Adipocyte (in vitro differentiated cells): ENCODE measurements at places on chromosomes 2 and 18.

GRCh38 chr2:157337978-157338377, 12.4 kb upstream of the ERMN start:
- DNase-seq = no peak

DNA sequence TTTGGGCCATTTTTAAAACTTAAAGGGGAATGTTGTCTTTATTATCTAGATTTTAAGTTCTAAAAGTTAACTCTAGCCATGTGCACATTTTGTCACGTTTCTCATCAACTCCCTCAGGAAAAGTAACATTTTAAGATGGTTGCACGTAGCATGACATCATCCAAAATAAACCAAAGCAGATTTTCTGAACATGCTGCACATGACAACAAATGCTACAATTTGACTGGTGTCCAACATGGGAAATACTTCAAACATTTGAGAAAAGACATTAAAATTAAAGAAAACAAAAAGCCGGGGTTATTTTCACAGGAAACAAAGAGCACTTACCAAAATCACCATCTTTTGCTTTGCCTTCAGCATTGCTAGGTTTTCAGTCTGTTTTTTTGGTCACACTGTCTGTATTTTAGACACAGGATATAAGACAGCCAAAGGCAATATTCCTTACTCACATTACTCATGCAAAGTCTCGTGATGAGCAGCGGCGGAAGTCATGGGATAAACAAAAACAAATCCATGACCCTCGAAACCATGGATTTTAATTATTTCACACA, 51.3 kb upstream of the RND3 start:
- DNase-seq = peak; percentile 75

- no peak for DNase-seq
Observed at GRCh38 chr2:239835056-239835455, 190.1 kb downstream of the NDUFA10 start.

DNA sequence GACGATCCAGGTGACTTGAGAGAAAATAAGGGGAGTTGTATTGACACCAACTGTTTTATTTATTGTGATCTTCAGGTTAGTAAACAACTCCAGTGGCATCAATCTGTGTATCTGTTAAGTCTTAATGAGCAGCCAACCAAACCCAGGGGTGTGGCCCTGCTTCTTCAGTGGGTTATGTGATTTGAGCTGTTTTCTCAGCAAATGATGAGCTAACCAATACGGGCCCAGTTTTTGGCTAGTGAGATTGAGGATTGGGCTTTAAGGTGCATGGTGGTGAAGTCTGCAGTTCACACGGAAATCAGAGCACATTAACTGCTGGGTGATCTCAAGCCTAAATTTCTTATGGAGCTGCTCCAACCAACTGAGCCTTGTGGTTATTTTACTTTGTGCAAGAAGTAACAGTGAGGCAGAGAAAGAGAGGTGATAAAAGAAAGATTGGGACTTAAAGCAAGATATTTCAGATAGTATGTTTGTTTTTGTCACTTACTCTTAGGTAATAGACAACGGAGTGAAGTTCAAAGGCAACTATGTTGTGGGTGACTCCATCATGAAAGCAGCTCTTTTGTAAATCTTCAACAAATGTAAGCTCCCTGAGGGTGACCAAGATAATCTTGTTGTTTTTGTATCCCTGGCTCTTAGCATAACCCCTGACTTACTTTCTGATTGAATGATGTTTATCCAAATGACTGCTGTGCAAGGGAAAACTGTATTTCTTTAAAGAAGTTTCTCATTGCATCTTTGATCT, 2.4 kb downstream of the MTCL1 start:
- DNase-seq = peak; percentile 70

DNA sequence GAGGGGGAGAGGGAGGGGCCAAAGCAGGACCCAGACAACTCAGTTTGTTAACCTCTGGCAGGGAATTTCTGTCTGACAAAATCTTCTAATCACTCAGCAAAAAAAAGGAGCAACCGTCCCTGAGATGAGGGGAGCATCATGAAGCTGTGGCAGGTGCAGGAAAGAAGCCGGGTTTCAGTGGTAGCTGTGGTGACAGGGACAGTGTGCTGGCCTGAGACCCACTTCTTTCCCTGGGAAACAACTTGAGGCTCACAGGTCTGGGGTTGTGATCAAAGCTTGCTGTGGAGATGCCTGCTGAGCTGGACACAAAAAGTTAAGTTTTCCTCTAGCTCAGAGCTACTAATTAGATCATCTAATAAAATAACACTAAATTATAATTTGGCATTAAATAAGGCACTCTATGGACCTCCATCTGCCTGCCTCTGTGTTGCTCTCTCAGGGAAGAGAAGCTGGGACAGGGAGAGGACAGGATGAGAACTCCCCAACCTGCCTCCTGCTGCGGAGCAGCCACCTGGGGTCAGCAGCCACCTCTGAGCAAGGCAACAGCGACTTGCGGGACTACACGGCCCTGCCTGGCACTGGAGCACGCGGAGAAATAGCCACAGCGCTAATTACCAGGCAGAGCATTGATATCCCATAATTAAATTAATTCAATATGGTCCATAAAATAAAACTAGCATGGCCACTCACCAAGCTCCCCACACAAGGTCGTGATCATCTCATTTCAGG, 104.6 kb upstream of the TEX51 start:
- no peak for DNase-seq

DNA sequence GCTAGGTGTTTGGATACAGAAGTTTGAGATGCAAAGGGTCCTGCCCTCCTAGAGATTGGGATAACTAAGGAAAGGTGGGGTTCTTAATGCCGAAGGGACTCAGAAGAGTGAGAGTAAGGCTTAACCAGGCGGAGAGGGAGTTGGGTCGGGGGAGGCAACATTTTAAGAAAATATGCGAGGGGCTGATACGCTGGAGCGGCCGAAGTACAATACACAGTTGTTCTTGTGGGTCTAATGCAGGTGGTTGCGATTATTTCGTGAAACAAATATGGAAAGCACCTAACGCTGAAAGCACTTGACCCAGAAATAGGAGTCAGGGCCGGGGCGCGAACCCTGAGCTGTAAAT, 344 bp upstream of the MRPL33 start:
- DNase-seq = no peak

DNA sequence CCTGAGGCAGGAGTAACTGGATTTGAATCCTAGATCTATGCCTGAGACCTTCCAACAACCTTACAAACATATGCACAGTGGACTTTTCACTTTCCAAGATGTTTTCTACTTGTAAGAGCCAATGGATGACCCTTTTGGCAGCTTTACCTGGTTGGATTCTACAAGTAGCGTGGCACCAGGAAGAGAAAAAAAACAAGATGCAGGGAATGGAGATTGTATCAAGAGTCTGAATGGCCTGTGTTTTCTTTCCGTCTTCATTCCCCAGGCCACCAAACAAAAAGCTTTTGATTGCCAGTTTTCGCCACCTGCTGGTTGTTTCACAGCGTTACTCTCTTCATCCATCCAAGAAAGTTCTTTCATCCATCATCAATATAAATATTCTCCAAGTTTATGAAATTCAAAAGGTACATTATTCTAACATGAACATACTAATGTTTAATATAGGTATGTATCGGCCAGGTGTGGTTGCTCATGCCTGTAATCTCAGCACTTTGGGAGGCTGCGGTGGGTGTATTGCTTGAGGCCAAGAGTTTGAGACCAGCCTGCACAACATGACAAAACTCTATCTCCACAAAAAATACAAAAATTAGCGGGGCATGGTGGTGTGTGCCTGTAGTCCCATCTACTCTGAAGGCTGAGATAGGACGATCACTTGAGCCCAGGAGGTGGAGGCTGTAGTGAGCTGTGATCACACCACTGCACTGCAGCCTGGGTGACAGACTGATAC, 3.5 kb upstream of the BCL2 start:
- peak; percentile 93 for DNase-seq

GRCh38 chr2:98608962-98609604, 694 bp downstream of the UNC50 start:
- peak; percentile 65 for DNase-seq
